ENCODE measurements at places on chromosomes 5 and 9. TPM values are rescaled to one million over a fixed set of nuclear protein-coding genes. Genes with fewer than 3 reads are reported as not detected.

- DNase-seq, result no peak
Measured at GRCh38 chr5:179187229-179187678, 127.1 kb downstream of the ZNF354C start.

CDC25C gene
- total RNA-seq, result 15.8 TPM

DNA sequence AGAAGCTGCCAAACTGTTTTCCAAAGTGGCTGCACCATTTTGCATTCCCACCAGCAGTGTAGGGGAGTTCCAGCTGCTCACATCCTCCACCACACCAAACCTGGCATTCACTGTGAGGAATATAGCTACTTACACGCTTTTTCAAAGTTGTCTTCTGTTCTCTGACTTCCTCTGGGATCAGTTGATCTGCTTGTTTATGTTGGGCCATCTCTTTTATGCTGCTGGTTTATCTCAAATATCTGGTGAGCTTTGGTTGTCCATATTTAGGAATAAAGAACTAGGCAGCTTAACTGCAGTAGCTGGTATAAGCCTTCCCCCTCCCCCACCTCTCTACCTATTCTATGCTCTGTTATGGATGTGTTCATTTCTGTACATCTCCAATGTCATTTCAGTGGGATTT, 8.5 kb upstream of the ZNF79 start:
- DNase-seq, result no peak

GRCh38 chr5:19519448-19519847, 468.6 kb downstream of the CDH18 start:
- DNase-seq, result no peak

- DNase-seq, result no peak
Measured at GRCh38 chr9:28547527-28547926, 974.2 kb upstream of the C9orf72 start.

LECT2 gene
- total RNA-seq, result not detected

DNA sequence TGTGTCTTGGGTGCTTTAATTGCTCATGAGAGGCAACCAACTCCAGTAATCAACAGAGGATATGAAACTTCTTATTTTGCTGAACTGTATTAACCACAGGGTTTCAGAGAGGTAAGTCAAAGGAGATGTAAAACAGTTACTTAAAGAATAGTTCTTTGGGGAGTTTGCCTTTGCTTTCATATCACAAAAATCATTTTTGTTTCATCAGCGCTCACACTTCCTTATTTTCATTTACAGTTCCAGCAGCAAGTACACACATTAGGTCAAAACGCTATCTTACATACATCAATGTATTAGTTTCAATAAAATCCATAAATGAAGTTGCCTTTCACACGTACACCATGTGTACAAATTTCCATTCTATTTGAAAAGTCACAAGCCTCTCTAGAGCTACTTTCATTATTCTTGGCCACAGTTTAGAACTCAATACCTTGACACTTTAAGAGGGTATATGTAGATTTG, 50.1 kb downstream of the ST8SIA4 start:
- no peak for DNase-seq

- no peak for DNase-seq
Measured at GRCh38 chr5:16914584-16914983, 21.5 kb downstream of the MYO10 start.

GRCh38 chr9:91516081-91516480, 92.4 kb upstream of the NFIL3 start:
- DNase-seq, result no peak

ZNF883 gene
- 0.35 TPM for total RNA-seq

- no peak for DNase-seq
Measured at GRCh38 chr5:109681763-109682162, 8.0 kb upstream of the MAN2A1 start.

DNA sequence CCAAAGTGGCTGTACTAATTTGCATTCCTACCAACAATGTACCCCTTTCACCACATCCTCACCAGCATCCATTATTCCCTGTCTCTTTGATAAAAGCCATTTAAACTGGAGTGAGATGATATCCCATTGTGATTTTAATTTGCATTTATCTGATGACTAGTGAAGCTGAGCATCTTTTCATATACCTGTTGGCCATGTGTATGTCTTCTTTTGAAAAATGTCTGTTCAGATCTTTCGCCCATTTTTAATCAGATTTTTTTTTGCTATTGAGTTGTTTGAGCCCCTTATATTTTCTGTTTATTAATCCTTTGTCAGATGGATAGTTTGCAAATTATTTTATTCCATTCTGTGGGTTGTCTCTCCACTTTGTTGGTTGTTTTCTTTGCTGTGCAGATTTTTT, 121.0 kb upstream of the LRRTM2 start:
- DNase-seq, result no peak

SPINK4 gene
- not detected for total RNA-seq

- peak; percentile 43 for DNase-seq
Measured at GRCh38 chr5:18745042-18745987, 1111.1 kb downstream of the TAF11L14 start.

GRCh38 chr9:101465326-101465915, 29.8 kb upstream of the ALDOB start:
- DNase-seq, result no peak

GRCh38 chr5:136388474-136388873, 23.1 kb upstream of the TRPC7 start:
- DNase-seq, result no peak

CCNI2 gene
- 5.5 TPM for total RNA-seq

- no peak for DNase-seq
Measured at GRCh38 chr9:137705906-137706305, 87.1 kb downstream of the EHMT1 start.

DNA sequence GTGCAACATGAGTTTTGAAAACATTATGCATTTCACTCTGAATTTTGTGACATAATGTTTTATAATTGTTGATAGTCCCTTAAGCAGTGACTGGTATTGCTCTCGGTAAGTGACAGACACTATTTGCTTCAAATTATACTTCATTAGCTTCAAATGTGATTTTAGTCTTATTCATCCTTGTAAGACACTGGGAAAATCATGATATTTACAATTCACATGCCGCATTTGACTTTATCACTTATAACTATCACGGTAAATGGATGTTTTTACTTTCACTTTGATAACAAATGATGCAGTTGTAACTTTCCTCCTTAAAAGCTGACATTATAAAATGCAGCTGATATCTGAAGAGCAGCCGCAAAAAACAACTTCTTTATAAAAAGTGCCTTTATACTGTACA, 44.1 kb upstream of the ITGA2 start:
- no peak for DNase-seq

DNA sequence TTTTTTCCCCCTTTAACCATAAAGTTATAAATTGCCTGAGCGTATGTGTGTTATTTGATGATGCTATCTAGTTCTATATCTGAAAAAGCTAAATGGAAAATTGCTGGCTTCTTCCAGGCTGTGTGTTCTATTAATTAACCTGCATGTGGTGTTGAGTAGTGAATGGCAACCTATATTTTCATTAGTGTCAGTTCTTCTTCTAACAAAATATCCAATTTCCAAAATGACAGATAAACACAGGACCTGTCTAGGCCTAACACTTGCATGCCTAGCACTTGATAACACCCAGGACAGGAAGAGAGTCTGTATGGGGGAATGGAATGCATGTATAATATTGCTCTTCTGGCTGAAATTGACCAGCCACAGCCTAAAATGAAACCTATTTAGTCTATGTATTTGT, 91.7 kb downstream of the CD180 start:
- no peak for DNase-seq

DNA sequence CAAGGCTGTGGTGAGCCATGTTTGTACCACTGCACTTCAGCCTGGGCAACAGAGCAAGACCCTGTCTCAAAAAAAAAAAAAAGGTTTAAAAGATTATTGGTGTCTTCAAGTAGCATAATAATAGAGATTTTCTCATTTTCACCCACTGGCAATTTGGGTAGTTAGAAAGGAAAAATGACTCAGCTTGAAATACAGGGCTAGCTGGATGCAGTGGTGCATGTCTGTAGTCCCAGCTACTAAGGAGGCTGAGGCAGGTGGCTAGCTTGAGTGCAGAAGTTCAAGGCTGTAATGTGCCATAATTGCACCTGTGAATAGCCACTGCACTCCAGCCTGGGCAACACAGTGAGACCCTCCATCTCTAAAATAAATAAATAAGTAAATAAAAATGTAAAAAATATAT, 111.1 kb downstream of the ARRDC3 start:
- no peak for DNase-seq

GRCh38 chr5:81450940-81451339, 57.0 kb upstream of the ACOT12 start:
- no peak for DNase-seq

DNA sequence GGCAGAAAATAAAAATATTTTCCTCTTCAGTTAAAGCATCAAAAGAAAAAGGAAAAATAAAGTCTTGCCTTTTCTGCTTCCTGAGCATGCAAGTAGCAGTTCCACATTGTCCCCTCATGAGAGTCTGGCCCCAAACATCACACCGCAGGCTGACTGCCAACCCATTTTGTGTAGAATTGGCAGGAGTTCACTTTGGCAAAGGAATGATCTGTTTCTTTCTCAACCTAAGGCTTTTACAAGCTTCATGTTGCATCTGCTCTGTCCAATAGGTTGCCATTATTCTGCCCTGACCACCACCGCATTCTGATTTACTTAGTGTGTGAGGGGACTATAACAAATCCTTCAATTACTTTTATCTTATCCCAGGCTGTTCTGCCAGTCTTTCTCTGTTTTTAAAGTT, 249.5 kb downstream of the ISL1 start:
- no peak for DNase-seq

DNA sequence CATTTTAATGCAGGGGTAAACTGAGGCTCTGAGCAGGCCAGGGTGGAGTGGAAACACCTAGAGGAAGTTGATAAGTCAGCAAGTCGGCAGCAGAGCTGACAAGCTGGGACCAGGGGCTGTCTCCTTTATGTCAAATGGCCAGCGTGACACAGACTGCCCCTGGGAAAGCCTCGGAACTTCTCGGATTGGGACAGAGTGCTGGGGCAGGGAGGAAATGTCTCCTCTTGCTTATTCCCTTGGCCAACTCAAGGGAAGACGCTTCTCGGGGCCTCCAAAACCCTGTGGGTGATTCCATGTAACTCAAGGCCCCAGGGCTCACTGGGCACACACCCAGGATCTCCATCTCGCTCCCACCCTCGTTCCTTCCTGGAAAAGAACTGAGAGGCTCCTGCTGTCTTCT, 25.4 kb upstream of the ANXA6 start:
- DNase-seq, result no peak

- DNase-seq, result no peak
Measured at GRCh38 chr5:71807909-71808308, 88.8 kb downstream of the CARTPT start.

DNA sequence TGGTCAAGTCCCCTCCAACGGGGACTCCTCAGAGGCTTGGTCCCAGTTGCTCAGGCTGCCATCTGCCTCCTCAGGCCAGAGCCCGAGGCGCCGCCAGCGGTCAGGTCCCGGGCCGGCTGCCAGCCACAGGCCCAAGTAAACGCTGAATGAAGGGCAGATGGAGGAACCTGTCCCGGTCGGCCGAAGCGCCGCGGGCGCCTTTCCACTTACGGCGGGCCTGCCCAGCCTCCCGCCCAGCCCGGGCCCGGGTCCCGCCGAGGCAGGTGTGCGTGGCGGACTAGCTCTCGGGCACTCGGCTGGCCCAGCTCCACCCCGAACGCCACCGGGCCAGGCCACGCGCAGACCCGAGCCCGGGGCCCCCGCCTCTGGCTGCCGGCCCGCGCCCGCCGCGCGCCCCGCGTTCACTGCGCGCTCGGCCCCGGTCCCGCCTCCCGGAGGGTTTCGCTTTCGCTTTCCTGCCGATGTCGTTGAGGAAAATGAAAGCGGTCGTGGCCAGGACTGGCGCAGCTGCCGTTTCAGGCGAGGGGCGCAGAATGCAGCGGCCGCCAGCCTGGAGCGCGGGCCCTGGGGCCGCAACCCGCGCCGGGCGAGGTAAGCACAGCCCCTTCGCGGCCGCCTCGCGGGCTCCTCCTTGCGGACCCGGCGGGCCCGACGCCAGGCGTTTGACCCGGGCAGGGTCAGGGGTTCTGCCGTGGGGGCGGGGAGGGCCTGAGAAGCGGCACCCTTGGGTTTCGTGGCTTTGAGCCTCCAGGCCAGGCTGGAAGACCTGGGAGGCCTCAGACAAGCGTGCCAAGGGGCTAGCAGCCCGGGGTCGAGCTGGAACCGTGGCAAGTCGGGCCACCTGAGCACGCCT, 41.2 kb downstream of the SLC22A5 start:
- peak; percentile 92 for DNase-seq

- DNase-seq, result peak; percentile 80
Measured at GRCh38 chr5:175796536-175797499, 74.6 kb upstream of the CPLX2 start.

LPAR1 gene
- not detected for total RNA-seq

- no peak for DNase-seq
Measured at GRCh38 chr9:136175616-136176197, 29.2 kb downstream of the LHX3 start.

FAXDC2 gene
- not detected for total RNA-seq

DNA sequence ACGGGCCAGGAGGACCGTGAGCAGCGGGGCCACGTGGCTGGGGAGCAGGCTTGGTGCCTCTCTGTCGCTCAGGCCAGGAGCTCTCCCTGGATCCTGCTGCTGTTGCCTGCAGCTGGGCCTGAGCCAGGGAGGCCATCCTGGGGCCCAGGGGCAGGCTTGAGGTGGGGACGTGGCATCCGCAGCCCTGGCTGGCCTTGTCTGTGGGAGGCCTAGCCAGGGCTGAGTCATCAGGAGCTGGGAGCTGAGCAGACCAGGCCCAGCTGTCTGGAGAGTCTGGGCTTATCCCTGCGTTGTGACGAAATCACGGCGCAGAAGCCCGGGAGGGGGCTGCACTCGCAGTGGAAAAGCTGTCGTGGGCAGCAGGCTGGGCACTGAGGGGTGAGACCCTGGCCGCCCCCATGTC, 138.8 kb upstream of the COL5A1 start:
- no peak for DNase-seq

- DNase-seq, result no peak
Measured at GRCh38 chr5:2133080-2133479, 250.4 kb upstream of the IRX4 start.

C5orf34 gene
- total RNA-seq, result 11.0 TPM

RIOK2 gene
- total RNA-seq, result 25.2 TPM
